GM12892 (cell line): ENCODE measurements at places on chromosomes 4 and X.

- DNase-seq: no peak
These were observed 49.6 kb downstream of the FBXL5 start for GRCh38 chr4:15605537-15605936.

GRCh38 chr4:32789026-32789608 is 2068.9 kb downstream of the PCDH7 start:
- no peak for DNase-seq

DNA sequence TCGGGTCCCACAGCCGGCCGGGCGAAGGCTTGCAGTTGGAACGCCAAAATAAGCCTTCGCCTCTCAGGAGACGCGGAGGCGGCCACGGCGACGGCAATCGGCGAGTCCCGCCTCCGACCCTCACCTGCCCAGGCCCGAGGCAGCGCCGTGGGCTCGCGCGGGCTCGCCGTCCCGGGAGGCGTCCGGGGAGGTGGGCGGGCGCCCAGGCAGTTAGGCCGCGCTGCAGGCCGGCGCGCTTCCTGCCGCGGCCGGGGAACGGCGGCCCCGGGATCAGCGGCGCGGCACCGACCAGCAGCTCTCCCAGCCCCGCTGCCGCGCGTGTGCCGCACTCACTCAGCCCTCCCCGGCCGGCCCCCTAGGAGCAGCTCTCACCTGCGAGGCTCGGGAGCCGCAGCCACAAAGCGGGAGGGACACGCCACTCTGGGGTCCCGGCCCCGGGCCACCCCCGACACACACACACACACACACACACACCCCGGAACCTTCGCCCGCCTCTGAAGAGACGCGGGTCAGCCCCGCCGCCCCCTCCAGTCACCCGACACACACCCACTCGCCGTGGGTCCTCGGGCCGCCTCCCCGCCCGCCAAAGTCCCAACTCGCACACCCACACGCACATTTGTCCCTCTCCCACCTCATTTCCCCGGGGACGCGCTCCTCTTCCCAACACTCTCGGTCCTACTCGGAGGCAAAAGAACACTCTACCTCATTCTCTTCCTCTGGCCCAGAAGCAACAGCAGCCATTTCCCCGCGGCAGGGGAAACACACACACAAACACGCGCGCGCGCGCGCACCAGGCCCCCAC is at the start of gene CNOT6L:
Gene CNOT6L (minus strand): TSS at position 767 of the 802 bp plus-strand sequence. CDS start 60 bp downstream, at position 707.
- peak; percentile 27 for DNase-seq

- DNase-seq: no peak
These were observed 106.5 kb downstream of the EGF start for GRCh38 chr4:110019153-110019552.

GRCh38 chr4:151429957-151430570 is 21.1 kb downstream of the FHIP1A start:
- DNase-seq: no peak

- no peak for DNase-seq
These were observed 973.3 kb downstream of the PCDH18 start for GRCh38 chr4:136558940-136559494.

DNA sequence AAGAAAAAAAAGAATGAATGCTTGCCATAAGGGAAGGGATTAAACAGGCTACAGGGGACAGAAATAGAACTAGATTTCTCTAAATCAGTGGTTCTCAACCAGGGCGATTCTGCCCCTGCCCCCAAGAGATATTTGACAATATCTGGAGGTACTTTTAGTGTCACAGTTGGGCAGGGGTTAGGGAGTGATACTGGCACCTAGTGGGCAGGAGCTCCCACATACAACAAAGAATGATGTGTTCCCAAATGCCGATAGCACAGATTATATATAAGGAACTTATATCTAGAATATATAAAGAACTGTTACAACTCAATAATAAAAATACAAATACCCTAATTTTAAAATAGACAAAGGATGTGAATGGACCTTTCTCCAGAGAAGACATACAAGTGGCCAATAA is 14.7 kb downstream of the S100G start:
- DNase-seq: no peak

DNA sequence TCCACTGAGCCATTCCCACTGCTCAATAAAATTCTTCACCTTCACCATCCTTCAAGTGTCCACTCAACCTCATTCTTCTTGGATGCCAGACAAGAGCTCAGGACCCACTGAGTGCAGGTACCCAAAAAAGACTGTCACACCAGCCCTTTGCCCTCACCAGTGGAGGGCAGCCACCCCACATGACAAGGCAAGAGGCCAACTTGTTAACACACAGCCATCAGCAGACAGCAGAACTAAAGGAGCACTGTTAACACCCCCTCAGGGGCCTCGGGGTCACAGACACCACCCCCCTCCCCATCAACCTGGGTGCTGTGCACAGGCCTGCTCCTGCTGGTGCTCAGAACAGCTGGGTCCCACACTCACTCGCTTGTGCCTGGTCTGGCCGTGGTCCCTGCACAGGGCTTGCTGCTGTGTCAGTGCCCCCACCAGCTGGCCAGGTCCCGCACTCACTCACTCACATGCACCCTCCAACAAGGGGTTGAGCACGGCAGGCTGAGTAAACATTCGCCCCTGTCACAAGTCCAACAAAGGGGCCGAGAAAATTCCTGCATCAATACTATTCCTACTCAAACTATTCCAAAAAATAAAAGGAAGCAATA is 54.1 kb downstream of the ATRX start:
- no peak for DNase-seq

GRCh38 chr4:107838861-107839565 is 14.3 kb downstream of the SGMS2 start:
- DNase-seq: no peak

GRCh38 chr4:153705743-153706468 is 21.8 kb downstream of the TLR2 start:
- no peak for DNase-seq

DNA sequence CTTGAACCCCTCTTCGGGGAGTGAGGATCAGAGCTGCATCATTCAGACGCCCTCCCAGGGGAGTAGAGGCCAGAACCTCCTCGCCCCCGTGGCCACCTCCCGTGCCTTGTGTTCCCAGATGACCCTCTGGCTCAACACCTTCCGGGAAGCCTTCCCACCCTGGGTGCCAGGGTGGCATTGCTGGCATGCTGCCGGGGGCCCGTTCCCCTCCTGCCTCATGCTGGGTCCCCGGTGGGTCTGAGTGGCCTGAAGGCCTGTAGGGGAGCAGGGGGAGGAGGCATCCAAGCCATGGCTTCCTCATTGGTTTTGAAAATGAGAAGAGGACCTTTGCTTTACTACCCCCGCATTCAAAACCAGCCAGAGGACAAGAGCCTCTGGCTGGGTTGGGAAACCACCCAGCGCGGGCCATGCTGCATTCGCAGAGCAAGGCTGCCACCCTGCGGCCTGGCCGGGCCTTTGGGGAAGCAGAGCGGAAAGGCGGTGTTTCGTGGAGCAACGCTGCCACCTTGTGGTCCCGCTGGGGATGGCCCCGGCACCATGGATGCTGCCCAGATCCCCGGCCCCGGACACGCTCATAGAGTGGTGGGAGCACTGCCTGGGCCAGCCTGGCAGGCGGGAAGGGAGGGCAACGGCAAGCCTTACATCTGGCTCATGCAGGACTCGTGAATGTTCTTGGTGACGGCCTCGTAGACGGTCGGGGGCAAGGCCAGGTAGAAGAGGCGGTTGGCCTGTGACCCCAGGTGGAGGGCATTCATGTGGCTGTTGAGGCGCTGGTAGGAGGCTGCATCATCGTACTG is 11.9 kb downstream of the G6PD start:
- peak; percentile 95 for DNase-seq

DNA sequence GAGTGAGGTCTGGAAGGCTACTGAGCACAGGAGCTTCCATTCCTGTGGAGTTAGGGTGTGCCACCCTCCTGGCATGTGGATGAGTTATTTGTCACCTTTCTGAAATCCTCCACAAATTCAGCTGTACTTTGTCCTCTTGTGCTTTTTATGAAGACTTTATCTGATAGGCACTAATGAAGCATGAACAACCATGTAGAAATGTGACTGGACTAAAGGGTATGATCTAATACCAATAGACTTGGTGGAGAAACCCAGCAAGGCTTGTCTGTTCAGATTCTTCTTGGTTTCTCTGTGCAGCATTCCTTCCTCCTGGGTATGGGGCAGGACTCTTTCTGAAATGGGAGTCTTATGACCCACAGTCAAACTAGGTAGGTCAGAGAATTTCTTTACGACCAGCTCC is 9.6 kb downstream of the NBDY start:
- no peak for DNase-seq

DNA sequence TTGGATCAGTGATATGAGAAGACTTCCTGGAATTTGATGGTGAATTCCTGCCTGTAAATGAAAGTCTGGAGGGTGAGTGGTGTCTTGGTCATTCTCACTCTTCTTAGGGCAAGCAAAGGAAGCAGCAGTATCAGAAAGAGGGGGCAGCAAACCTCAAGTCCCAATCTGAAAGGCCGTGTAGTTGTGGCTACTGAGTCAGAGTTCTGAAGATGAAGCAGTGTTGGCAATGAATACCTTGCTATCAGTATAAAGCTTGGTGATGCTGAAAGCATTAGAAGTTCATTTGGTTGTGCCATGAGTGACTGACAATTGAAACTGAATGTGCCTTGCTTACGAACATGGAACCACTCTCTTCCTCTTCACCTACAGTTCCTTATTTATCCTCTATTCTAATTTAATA is 35.0 kb upstream of the GLRA3 start:
- DNase-seq: no peak

GRCh38 chr4:13322681-13323101 is 161.4 kb downstream of the RAB28 start:
- DNase-seq: no peak

- no peak for DNase-seq
These were observed 171.1 kb downstream of the SCFD2 start for GRCh38 chr4:53194727-53195126.

DNA sequence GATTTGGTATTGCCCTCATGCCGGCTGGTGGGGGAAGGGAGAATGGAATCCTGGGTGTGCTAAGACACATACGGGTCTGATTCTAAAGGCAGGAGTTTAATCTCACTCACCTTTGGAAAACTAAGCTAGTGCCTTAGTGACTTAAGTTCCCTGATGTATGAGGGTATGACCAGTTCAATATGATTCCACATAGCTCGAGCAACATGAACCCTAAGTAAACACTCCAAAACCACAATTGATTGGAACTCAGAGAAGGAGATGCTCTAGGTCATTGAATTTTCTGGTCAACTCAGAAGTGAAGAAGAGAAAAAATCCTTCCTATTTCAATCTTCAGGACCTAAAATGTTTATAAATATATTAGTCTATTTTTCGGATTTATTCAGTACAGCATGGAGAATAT is 420.1 kb upstream of the INTU start:
- no peak for DNase-seq

- DNase-seq: no peak
These were observed 40.0 kb upstream of the DHX15 start for GRCh38 chr4:24624381-24624780.

GRCh38 chr4:144547678-144548298 is 98.2 kb upstream of the HHIP start:
- peak; percentile 14 for DNase-seq

GRCh38 chr4:141898346-141898745 is 262.0 kb downstream of the IL15 start:
- no peak for DNase-seq

DNA sequence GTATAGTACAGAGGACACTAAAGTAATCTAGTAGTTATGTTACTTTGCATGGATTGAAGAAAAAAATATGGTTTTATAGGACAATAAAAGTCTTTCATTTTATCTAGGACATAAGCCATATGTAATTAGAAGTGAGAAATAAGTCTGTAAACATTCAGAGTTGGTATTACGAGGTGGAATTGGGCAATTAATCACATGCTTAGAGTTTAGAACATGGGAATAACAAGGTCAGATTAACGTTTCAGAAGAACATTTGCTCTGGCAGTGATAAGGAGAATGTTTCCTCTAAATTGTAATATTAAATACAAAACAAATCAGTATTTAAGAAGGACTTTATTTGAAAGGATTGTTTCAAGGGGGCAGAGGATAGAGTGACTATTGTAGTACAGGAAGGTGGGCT is 15.6 kb upstream of the SULT1E1 start:
- no peak for DNase-seq

DNA sequence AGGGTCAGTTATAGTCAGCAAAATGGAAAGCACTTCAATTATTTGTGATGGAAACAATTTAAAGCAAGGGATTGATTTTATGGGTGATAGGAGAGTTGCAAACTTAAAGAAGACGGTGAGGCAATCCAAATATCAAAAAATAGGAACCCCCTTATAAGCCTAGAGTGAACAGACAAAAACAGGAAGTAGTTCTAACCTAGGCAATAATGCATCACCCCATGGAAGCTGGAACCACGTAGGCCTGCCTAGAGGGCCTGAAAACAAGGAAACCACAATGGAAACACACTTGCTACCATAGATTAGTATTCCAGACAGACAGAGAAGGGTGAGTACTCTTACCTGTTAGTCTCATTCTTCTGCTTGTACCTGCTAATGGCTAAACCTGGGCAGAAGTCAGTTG is 13.5 kb upstream of the GK2 start:
- no peak for DNase-seq

GRCh38 chrX:16832301-16832700 is 37.9 kb downstream of the RBBP7 start:
- no peak for DNase-seq

- DNase-seq: no peak
These were observed 210.2 kb downstream of the ANTXR2 start for GRCh38 chr4:79862821-79863220.

DNA sequence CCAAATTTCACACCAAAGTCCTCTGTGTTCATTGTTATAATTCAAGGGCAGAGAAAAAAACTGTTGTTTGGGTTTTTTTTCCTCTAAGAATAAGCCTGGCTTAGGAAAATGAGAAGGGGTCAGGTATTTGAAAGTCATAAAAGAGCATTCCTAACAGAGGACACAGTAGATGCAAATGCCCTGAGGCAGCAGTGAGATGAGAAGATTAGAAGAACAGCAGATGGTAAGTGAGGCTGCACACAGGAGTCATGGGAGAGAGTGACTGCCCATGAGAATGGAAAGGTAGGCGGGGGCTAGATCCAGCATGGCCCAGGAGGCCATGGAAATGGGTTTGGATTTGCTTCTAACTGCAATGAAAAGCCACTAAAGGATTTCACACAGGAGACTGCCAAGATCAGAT is 107.5 kb upstream of the RBPJ start:
- no peak for DNase-seq

GRCh38 chrX:78708262-78708661 is 39.3 kb upstream of the LPAR4 start:
- DNase-seq: no peak

GRCh38 chrX:65607070-65607742 is 60.2 kb upstream of the MSN start:
- no peak for DNase-seq

DNA sequence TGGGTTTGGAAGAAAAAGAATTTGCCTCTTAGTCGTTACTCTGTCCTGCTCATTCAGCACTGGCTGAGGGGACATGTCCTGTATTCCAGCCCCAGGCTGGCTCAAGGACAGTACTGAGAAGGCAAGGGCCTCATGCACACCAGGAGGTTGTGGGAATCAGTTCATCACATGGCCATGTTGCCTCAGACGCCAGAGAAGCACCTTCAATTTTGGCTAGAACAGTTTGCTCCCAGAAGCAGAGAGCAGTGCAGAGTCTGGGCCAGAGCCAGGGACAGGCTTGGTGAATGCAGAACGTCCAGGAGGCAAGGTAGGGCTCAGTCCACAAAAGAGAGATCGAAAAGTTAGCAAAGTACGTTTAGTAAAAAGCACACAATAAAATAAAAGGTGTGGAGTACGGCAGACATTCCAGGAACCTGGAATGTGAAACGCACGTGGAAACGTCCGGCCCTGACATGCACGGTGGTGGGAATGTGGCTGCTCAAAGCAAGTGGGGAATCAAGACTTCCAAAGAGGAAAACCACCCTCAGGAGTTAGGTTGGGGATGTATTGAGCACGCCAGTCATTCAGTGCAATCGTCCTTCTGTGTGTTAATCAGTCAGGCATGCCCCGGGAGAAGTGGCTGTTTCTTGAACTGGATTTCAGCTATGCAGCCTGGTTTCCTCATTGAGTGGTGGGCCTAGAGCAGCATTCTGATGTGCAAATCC is 1.2 kb upstream of the SLC2A9 start:
- DNase-seq: no peak
